ENCODE measurements at places on chromosomes 12 and 14.

- DNase-seq = peak; percentile 50
Measured at GRCh38 chr12:106130474-106131113, 8.2 kb downstream of the NUAK1 start.

DNA sequence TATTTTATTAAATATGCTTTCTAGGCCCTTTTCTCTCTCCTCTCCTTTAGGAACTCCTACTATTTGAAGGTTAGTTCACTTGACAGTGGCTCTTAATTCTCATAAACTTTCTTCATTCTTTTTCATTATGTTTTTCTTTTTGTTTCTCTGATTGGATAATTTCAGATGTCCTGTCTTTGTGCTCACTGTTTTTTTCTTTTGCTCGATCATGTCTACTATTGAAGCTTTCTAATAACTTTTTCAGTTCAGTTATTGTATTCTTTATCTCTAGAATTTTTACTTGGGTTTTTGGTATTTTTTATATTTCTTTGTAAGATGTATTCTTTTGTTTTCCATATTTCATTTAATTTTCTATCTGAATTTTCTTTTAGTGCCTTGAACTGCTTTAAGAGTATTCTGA is 215.0 kb downstream of the PLCZ1 start:
- no peak for DNase-seq

GRCh38 chr12:71160585-71160984 is 2.8 kb upstream of the TSPAN8 start:
- DNase-seq = no peak

GRCh38 chr14:66395300-66395699 is 90.9 kb upstream of the CCDC196 start:
- no peak for DNase-seq

- DNase-seq = no peak
Measured at GRCh38 chr12:21526053-21526452, at the start of gene SPX. Gene SPX (plus strand): TSS chr12:21526296. CDS start chr12:21526473, 177 bp downstream.

GRCh38 chr14:77856941-77857340 is 57.0 kb downstream of the ADCK1 start:
- no peak for DNase-seq

DNA sequence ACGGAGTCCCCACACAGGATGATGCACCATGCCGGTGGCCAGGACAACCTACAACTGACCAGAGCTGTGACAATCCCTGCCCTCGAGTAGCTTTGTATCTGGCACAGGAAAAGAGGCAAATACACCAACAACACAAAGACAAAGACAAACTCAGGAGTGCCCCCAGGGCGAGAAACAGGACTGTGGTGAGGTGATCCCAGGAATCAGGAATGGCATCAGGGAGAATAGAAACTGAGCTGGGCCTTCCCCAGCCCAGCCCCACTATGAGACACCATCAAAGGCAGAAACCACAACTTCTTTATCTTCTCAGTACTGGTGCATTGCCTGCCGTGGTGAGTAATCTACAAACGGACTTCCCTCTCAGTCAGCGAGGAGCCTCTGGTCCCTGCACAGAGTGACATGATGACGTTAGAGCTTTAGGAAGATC is 157.7 kb downstream of the TTC7B start:
- no peak for DNase-seq

GRCh38 chr12:98438656-98439230 is 76.6 kb upstream of the TMPO start:
- DNase-seq = no peak

DNA sequence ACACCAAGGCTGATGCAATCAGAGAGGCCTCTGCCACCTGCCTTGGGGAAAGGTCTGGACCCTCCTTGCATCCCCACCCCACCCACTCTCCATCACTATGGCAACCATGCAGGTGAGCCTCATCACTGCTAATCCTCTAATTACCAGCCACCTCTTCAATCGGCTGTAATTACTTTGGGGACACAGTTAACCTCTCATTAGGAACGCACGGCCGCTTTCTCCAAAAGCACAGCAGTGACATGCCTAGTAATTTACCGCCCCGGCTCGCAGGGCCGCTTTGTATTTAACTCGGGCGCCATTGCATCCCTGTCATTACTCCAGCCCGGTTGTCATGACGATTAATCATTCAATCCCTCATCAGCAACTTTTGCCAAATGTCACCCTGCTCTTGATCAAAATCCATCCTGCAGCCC is 36.3 kb upstream of the FAM222A start:
- DNase-seq = no peak

- DNase-seq = no peak
Measured at GRCh38 chr12:110426406-110426805, 22.9 kb upstream of the ANAPC7 start.

- DNase-seq = peak; percentile 89
Measured at GRCh38 chr12:10153271-10154144, 18.4 kb downstream of the OLR1 start.

- peak; percentile 42 for DNase-seq
Measured at GRCh38 chr14:92500491-92500941, 13.1 kb upstream of the RIN3 start.

DNA sequence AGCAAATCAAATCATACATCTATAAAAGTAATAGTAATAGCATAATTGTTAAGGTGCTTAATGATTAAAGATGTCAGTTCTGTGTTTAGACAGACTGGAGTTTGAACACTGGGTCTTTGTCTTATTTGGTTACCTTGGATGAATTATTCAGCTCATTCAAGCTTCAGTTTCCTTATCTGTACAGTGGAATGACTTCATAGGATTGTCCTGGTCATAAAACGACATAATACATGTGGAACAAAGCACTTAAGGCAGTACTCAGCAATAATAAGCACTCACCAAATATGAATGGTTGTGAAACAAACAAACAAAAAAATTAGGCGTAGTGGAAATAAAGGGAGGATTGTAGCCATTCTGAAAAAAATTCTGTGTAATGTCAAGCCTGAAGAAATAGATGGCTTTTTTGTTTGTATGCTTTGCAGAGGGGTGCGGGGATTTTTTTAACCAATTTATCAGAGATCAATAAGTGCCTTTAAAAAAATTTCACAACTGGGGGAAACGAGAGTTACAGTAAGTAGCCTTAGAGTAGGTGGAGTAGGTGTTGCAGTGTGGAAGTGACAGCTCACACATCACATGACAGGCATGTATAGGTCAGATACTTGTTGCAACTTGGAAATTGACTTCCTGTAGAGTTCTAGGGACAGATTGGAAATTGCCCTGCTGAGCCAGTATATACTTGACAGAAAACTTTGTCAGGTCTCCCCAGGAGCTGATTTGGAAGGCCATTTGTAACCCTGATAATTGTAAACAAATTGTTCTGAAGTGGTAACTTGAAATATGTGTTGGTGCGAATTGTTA is 157.7 kb downstream of the SLC15A5 start:
- DNase-seq = no peak

- DNase-seq = no peak
Measured at GRCh38 chr12:64457466-64457865, 5.5 kb downstream of the TBK1 start.

DNA sequence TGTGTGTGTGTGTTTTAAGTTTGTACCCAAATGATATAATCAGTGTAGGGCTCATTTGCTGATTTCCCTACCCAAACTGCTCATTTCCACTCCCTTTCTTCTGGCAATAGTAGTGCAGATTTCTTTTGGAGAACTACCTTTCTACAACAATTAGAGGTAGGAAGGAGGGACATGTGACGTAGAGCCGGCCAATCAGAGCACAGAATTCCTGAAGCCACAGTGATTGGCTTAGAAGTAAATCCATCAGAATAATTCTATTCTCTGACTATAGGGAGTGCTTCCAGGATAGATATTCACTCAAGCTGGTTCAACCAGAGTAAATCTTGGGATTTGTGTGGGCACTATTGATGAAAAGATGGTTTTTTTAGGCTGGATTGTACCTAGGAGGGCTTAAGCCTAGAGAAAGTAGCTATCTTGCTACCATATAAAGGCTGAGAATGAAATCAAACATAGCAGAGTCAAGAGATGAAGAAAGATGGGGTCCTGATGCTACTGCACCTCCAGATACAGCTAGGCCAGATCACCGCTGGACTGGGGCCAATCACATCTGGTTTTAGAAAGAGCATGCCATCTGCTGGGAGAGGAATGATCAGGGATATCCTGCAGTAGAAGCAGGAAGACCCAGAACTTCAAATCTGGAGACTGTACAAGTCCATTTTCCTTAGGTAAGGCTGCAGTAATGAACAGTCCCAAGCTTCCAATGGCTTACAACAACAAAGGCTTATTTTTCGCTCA is 54.1 kb upstream of the NUAK1 start:
- no peak for DNase-seq

Data from H9 (cell line).